ENCODE measurements at places on chromosomes 13 and 19.

- DNase-seq = peak; percentile 60
These were observed 21.7 kb downstream of the CEACAM21 start for GRCh38 chr19:41597600-41598041.

DNA sequence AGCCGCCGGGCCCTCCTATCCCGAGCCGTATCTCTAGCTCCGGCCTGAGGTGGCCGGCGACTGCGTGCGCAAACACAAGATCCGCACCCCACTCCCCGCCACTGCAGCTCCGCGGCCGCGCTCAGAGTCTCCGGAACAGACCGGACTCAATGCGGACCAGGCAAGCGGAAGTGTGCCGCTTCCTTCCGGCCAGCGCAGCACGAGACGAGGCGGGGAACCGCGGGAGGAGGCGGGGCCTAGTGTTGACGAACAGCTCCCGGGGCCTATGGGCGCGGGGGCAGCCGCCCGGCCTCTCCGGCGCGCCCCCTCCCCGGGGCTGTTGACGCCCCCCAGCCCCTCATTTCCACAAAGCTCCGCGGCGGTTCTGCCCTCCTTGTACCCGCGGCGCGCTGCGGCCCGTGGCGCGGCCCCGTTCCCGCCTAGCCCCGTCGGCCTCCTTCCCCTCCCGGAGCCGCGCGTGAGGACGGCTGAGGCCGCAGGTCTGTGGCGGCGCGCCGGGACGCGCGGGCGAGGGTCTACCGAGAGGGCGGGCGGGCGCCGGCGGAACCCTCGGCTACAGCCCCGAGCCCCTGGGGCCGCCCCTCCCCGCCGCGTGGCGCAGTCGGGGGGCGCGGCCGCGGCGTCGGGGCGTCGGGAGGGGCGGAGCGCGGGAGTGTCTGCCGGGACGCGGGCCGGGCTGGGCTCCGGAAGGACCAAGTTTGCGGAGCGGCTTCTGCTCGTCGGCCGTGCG, at the start of gene DPY19L3:
Gene DPY19L3, plus strand, starts transcription at position 340 of the 730 bp plus-strand sequence. CDS start 2,484 bp downstream, outside the sequence.
- peak; percentile 96 for DNase-seq

DNA sequence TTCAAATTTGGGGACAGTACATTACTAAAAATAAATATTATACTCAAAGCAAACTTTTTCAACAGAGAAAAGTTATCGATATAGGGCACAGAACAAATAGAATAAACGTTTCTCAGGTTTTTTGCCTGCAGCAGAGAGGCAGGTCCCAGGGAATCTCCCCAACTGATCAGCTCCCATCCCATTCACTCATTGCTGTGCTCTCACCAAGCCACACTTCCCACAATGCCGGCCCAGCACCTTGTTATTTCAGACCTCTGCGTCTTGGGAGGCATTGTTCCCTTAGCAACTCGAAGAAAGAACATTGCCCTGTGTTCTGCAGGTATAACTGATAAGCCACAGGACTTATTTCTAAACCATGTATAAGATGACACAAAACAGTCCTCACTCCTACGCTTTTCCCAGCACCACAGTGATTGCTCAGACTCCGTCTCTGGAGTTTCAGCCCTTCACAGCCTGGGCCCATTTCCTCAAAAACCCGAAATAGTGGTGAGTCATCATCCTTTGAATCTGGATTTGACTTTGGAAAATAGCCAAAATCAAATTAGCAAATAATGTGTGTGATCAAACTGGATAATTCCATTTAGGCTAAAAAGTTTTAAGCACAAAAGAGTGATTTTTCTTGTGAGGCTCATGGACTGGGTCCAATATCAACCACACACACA, 100.4 kb downstream of the DCLK1 start:
- peak; percentile 71 for DNase-seq

DNA sequence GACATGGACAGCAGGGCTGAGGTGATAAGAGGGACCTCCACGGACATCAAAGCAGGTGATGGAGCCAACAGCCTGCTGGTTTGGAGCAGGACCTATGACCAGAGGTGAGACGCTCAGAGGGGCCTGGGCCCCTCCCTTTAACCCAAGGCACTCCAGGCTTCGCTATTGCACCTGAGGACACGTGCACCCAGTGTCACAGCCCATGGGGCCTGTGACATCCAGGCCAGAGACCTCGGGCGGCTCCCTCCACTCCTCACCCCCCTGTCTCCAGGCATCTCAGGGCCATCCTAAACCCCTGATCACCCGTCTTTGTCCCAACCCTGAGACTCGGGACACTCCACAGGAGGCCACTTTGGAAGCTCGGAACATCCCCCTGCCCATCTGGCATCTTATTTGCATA, 12.9 kb downstream of the ADGRE5 start:
- no peak for DNase-seq

- DNase-seq = no peak
These were observed 3.0 kb upstream of the ZNF554 start for GRCh38 chr19:2816641-2817040.

DNA sequence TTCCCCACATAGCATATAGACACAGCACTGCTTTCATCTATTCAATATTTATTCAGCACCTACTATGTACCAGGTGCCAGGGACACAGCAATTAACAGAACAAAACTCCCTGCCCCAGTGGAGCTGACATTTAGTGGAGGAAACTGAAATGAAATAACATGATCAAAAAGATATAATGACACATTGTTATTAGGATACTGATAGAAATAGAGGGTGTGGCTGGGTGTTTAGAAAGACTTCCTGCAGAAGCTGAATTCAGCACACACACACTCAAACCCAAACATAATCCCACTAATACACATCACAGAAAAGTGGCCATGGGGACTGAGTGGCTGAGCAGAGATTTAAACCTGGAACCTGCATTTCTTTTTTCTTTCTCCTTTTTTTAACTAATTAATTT, 3.8 kb upstream of the CDC37 start:
- no peak for DNase-seq

- no peak for DNase-seq
These were observed 583.4 kb upstream of the SLITRK5 start for GRCh38 chr13:87087741-87088140.

DNA sequence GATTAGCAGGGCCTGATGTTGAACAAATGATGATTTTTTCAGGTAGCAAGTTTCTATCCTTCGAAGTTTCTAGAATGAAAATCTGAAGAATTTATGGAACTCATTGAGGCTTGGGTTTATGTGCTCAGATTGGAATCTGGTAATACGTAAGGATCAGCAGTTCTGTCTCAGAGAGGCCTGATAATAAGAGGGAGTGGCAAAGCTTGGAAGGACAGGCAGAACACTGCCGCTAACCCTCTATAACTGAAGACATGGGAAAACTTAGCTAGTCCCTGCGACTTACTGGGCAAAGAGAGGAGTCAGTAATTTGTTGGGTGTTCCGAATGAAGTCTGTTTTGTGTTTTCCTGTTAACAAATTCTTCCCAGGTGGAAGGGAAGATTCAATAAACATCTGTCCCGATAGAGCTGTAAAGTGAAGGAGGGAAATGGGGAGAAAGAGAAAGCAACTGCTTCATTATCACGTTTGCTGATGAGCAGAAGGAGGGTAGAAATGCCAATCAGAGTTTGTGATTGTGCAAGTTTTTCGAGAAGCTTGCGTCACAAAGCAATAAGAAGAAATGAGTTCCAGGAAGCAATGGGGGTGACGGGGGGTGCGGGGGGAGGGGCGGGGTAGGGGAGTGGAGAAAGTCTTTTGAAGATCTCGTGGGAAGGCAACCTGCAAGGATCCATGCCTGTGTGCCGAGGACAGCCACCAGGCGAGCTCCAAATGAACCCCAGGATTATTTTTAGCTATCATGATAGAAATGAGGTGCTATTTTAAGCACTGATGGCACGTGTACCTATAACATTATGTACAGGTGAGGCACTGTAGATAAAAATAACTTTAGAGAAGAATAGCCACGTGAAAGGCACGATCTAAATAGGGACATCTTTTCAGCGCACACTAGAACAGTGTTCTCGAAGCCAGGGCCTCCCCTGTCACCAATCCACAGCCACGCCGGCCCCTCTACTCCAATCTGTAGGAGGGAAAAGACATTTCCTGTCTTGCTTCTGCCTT, 224.1 kb downstream of the FGF9 start:
- DNase-seq = no peak

DNA sequence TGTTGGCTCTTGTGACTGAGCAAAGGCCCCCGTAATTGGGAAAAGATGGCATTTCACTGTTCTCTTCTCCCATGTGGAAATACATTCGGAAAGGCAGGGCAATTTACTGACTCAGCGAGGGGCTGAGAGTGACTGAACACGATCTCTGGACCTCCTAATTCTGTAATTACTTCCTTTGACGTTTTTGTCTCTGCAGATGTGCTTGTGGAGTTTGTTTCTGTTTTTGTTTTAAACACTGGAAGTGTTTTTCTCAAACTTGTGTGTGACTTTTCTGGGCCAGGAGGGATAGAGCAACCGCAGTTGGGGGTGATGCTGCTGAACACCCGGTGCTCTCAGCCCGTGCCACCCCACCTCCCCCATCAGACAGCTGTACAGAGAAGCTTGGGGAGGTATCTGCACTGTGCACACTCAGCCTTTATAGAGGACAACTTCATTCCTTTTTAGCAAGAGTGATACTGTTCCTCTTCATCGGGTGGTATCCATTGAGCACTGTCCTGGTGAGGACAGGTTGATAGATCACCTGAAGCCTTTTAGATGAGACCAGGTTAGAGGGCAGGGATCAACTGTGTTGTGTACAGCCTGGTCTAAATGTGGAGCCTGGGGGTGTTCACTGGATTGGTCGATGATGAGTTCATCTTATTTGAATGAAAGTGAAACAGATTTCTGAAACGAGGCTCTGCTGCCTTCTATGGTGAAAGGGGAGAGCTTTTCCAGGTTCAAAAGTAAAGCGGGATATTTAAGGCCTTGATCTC, 117.4 kb downstream of the ESD start:
- DNase-seq = no peak

DNA sequence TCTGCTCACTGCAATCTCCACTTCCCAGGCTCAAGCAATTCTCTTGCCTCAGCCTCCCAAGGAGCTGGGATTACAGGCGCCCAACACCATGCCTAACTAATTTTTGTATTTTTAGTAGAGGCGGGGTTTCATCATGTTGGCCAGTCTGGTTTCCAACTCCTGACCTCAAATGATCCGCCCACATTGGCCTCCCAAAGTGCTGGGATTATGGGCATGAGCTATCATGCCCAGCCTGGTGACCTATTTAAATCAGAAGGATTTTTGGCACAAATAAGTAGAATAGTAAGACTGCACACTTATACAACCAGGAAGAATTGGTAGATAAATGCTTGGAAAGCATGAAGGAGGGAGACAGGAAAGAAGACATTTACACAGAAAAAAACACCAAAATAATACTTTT, 53.4 kb upstream of the AKAP11 start:
- no peak for DNase-seq

DNA sequence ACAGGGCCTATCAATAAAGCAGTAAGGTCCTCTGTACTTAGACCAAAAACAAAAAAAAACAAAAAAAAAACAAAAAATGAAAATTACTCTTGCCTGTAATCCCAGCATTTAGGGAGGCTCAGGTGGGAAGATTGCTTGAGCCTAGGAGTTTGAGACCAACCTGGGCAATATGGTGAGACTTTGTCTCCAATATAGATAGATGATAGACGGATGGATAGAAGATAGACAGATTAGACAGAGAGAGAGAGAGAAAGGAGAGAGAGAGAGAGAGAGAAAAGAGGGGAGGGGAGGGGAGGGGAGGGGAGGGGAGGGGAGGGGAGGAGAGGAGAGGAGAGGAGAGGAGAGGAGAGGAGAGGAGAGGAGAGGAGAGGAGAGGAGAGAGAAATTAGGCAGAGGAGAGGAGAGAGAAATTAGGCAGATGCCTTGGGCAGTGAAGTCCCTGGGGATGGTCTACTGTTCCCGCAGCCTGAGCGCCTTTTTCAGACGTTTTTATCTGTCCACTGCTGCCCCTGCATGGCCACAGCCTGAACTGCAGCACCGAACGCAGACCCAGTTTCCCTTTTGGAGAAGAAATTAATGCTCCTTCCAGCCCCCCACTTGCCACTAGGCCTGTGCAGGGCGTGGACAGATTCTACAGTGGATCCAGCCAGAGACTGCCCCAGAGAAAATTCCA, 9.8 kb upstream of the ZNF627 start:
- DNase-seq = peak; percentile 81

DNA sequence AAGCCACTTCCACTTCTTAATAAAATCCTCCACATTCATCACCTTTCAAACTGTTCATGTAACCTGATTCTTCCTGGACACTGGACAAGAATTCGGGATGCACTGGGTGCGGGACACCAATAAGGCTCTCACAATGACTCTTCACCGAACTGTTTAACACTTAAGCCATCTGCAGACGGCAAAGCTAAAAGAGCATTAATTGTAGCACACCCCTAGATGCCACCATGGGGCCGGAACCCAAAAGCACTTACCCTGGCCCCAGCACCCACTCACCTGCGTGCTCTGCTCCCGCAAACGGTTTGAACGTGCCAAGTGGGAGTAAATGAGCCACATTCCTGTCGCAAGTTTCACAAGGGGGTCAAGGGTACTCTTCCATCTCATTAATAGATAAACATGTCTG, 254.3 kb upstream of the PRR20A start:
- no peak for DNase-seq

All from head of caudate nucleus (tissue), 42 donors.